Endodermal cell (in vitro differentiated cells): ENCODE measurements at places on chromosomes 11 and 22. TPM values are rescaled to one million over a fixed set of nuclear protein-coding genes. Genes with fewer than 3 reads are reported as not detected.
A peak's percentile ranks its signal among the peaks of the same experiment; 100 is the strongest.

The PGA5 gene
- 0.59 and 0.75 TPM in 2 replicates for total RNA-seq

- H3K27me3 ChIP-seq, result no peaks in the 10 kb centered on the region
- H3K4me3 ChIP-seq, result no peak overlapping the region
- DNase-seq, result no peak
- H3K36me3 ChIP-seq, result peaks cover 27% of the 10 kb centered on the region
- peaks cover 15% of the 10 kb centered on the region for H3K4me1 ChIP-seq
Observed at GRCh38 chr11:76524461-76524860, 79.6 kb downstream of the EMSY start.

GRCh38 chr11:126925321-126926093 lies 75.1 kb downstream of the KIRREL3 start:
- no peak overlapping the region for H3K4me3 ChIP-seq
- DNase-seq, result peak; percentile 20
- H3K36me3 ChIP-seq, result no peaks in the 10 kb centered on the region
- no peaks in the 10 kb centered on the region for H3K4me1 ChIP-seq
- H3K27ac ChIP-seq, result no peak overlapping the region
- H3K27me3 ChIP-seq, result no peaks in the 10 kb centered on the region

GRCh38 chr11:92885600-92885999 lies 83.9 kb upstream of the MTNR1B start:
- no peaks in the 10 kb centered on the region for H3K36me3 ChIP-seq
- no peak overlapping the region for H3K27ac ChIP-seq
- no peaks in the 10 kb centered on the region for H3K27me3 ChIP-seq
- no peak for DNase-seq
- no peak overlapping the region for H3K4me3 ChIP-seq

DNA sequence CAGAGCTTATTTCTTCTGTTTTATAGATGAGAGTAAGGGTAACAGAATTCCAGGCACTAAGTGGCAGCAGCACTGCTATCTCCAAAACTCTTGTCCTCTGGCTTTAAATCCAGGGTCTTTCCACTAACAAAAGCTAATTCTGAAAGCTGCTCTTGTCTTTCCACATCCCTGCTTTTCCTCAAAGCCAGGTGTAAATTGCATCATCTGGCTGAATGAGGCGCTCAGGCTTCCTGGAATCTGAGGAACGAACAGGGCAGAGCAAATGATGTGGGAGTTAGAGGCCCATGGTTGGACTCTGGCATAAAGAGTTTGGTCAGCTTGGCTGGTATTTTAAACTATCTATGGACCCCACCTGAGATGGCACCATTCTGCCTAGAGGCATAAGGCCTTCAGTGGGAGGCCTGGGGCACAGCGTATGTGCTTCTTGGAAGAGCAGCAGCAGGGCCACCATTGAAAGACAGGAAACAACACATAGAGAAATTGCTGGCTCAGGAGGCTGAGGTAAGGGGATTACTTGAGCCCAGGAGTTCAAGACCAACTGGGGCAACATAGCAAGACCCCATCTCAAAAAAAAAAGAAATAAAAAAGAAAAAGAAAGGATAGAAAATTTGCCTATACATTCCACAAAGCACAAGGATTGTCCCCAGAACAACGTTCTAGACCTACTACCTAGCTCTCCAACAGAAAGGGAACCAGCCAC lies 1.9 kb downstream of the KCNJ5 start:
- peak; percentile 62 for DNase-seq
- H3K4me3 ChIP-seq, result no peak overlapping the region
- no peaks in the 10 kb centered on the region for H3K36me3 ChIP-seq
- H3K27me3 ChIP-seq, result peaks cover 28% of the 10 kb centered on the region
- H3K4me1 ChIP-seq, result peaks cover 21% of the 10 kb centered on the region

The DEUP1 gene
- 0.59 TPM in 1 of 2 replicates, not detected in the other for total RNA-seq

DNA sequence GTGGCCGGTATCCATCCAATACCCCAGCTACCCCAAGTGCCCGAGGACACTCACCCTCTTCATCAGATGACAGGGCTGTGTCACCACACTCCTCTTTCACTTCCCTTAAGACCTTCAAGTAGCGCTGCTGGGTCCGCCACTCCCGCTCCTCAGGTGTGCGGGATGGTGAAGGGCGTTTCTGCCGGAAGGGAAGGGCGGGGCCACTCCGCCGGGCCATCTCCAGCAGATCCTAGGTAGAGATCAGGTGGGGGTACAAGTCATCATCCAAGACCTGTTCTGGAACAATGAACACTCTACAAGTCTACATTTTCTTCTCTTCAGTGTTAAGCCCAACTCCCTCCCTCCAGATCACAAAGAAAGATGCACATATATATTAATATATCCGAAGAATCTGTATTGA lies 10.0 kb downstream of the NFRKB start:
- H3K4me3 ChIP-seq, result no peak overlapping the region
- H3K27ac ChIP-seq, result no peak overlapping the region
- DNase-seq, result no peak
- no peaks in the 10 kb centered on the region for H3K27me3 ChIP-seq

DNA sequence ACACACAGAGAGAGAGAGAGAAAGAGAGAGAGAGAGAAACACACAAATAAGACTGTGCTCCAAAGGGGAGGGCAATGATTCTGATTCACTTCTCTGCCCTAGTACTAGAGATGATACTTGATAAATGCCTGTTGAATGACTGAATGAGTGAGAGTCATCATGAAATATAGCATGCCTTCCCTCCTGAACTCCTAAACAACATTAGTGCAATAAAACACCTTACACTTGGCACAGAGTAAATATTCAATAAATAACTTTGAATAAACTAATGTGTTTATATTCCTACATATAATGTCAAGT lies 511.2 kb upstream of the RAG2 start:
- H3K4me1 ChIP-seq, result no peaks in the 10 kb centered on the region
- no peak overlapping the region for H3K27ac ChIP-seq
- no peak overlapping the region for H3K4me3 ChIP-seq
- H3K36me3 ChIP-seq, result no peaks in the 10 kb centered on the region

The STK33 gene
- 19.6 and 22.7 TPM in 2 replicates for total RNA-seq

The LYVE1 gene
- total RNA-seq, result not detected in 2 replicates

The OR51B5 gene
- total RNA-seq, result 0.78 to 0.93 TPM in 2 of 3 replicates, not detected in the other
